ENCODE measurements at places on chromosomes 1 and 21. TPM values are rescaled to one million over a fixed set of nuclear protein-coding genes. Genes with fewer than 3 reads are reported as not detected.

DNA sequence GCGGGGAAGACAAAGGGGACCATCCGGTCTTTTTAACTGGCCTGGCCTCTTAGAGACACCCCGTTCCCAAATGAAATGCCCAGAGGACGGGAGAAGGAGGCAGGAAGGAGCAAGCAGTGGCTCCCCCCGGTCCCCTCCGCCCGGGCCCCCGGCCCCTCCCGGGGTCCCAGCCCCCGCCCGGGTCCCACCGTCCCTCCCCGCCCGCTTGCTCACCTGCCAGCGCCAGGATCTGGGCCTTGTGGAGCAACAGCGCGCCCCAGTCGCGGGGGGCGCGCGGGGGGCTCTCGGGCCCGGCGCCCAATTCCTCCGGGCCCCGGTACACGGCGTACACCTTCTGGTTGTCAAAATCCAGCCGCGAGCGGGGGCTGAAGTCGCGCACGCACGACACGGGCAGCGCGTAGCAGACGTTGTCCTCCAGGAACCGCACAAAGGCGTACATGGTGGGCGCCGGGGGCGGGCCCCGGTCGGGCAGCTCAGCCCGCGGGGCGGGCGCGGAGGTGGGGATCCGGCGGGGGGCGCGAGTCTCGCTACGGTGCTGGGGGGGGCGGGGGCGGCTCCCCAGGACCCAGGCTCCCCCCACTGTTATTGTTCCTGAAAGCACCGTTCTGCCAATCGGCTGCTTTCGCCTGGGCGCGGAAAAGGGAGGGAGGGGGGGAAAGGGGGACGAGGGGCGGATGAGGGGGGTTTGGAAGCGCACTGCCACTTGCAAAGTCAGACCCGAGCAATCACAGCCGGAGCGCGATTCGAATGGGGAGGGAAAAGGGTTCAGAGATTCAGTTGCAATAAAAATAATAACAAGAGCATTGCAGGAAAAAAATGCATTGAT lies at the start of gene BEND5:
Gene BEND5 (minus strand): TSS at position 499 of the 826 bp plus-strand sequence. CDS start 60 bp downstream, at position 439.
- peak; percentile 68 for DNase-seq

- DNase-seq, result no peak
These were observed 9.8 kb upstream of the CR1 start for GRCh38 chr1:207486198-207486597.

CAPN8 gene
- total RNA-seq, result not detected

FCGR1A gene
- not detected for total RNA-seq
